ENCODE measurements at places on chromosomes 6 and 20.
A peak's percentile ranks its signal among the peaks of the same experiment; 100 is the strongest.

DNA sequence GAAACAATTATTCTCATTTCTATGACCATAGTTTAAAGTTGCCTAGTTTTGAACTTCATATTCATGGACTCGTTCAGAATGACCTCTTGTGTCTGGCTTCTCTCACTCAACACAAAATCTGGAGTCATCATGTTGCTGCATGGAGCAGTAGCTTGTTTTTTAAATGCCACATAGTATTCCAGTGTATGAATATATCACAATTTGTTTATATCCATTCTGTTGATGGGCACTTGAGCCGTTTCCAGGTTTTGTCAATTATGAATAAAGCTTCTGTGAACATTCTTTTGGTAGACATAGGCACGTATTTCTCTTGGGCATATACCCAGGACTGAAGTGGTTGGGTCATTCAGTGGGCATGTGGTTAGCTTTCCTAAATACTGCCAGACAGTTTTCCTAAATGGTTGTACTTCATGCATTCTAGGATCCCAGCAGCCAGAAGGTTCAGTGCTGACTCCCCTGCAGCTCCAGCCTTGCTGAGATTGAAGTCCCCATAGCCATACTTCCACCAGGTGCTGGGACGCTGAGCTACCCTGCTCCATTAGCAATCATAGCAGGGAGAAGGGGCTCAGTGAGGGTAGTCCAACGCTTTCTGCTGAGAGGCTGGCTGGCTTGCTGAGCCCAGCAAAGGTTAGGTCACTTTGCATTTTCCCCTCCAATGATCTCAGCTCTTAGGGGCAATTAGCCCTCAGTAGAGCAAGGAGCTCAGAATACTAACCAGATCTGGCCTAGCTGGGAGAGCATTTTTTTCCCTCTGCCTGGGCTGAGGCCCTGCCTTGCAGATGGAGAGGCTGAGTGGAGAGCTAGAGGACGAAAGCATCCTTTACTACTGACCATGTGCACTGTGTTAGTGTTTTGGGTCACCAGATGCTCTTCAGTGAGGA lies 35.7 kb upstream of the CTNNBL1 start:
- DNase-seq: no peak

DNA sequence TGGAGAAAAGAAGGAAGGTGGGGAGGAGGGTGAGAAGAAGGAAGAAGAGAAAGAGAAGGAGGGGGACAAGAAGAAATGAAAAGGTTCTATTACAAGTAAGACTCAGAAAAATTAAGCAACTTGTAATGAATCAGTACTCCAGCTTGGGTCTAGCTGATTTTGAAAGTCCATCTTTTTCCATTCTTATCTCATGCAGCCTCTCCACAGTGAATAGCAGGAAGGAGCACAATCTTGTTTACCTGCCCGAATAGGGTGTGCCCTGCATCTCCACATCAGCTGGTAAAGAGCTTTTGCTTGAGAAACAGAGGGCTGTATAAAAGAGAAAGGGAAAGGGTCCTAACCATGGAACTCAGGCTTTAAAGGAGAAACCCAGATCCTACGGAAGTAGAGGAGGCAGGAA lies 348.8 kb downstream of the TPBG start:
- no peak for DNase-seq

DNA sequence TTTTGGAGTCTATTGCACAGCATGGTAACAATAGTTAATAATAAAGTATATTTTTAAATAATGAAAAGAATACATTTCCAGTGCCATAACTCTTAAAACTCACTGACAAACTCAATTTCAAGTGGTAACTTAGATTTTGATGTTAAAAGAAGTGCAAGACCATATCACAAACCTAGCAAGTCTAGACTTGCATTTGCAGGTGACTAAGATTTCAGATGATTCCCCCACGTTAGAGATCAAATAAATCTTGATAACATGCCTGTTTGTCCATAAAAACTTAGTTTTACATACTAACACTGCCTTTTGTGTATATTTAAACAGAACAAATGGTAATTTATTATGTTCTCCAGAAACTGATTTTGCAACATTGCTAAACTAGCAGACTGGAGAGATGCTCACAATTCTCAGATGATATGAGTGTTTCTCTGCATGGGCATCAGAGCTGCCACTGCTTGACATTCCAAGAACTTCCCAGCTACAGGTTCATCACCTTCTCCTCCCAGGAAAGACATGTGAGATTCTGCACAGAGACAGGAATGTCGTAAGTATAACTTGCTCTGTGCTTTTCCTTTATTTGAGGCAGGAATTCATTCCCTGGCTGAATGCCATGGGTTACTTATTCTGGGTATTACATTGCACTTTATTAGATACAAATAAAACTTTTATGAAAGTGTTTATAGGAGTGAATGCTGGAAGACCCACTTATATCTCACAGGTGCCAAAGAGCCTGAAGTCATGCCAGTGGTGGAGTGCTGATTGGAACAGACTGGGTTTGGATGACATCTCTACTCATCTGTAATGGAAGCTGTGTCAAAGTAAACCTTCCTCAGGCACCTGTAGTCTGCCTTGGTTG lies 160.2 kb upstream of the FOXA2 start:
- DNase-seq: no peak

GRCh38 chr6:114304304-114304887 lies 38.4 kb downstream of the HS3ST5 start:
- DNase-seq: no peak

GRCh38 chr6:56787209-56787608 lies 144.5 kb upstream of the DST start:
- DNase-seq: no peak

DNA sequence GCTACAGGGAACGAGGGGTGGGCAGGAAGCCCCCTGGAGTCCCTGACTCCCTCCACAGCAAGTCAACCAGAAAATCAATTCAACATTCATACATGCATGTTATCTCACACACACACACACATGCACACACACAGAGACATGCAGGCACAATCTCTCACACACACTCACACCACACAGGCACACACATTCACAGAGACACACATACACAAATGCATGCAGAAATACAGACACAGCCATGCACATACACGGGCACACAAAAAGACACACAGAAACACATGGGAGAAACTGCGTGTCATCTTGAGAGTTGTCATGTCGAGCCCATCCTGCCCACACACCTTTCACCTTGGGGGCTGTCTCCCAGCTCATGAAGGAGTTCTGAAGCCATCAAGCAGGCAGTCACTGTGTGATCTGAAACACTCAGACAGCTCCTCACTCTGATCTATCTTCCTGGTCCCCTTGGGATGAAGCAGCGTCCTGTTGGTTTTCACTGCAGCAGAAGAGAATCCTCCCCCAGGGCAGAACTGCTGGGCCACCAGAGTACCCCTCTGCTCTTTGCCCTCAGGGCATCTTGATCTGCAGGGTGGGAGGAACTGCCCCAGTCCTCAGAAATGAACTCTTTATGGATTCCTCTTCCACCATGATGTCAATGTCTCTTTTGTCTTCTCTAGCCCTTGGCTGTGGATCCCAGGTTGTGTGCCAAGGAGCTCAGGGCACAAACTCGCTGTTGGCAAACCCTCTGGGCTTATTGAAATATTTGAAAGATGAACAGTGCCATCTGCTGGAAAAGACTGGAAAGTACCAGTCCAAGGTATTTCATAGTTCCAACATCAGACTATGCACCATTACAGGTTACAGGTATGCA lies 8.8 kb downstream of the RAET1L start:
- DNase-seq: peak; percentile 69

DNA sequence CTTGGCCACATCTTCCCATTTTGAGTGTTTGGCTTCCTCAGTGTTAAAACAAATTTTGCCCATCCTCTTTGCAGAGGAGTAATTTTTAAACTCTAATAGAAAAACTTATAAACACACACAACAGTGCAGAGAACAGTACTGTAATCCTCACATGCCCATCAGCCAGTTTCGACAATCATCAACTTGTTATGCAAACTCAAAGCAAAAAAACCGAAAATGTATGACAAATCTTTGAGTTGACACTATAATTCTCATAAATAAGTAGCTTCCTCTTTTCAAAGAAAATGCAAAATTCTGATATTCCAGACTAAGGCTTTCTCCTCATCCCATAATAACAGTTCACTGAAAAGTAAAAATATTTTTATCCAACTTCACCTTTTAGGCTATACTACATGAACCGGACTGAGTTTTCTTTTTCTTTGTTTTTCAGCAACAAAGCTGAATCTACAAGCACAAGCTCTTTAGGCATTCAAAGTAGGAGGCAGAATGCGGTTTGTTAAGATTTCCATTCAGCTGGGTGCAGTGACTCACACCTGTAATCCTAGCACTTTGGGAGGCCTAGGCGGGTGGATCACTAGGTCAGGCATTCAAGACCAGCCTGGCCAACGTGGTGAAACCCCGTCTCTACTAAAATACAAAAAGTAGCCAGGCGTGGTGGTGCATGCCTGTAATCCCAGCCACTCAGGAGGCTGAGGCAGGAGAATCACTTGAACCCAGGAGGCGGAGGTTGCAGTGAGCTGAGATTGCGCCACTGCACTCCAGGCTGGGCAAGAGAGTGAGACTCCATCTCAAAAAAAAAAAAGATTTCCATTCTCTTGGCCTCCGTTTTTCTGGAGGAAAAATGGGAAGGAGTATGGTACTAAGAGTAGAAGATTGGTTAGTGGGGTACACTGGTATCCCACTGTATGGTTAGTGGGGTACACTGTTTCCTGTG lies 74.8 kb downstream of the GCNT2 start:
- DNase-seq: no peak

- peak; percentile 75 for DNase-seq
These were observed 9.9 kb downstream of the CYP21A2 start for GRCh38 chr6:32047855-32048766.

DNA sequence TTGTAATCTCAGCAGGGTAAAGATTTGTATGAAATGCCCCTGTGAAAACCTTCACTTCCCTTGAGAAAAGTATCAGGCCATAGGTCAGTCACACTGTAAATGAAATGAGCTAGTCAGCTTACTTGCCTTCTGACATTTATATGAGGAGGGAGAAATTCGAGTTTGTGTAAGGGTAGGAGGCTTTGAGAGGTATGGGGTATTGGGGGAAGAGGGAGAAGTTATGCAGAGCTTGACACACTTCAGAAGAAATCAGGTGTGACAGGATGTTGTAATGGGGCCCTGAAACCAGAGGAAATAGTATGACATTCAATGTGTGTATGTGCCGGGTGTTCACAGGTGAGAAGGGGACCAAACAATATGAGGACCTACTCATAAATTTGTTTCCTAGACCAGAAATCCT lies 64.2 kb upstream of the CCN6 start:
- DNase-seq: no peak

DNA sequence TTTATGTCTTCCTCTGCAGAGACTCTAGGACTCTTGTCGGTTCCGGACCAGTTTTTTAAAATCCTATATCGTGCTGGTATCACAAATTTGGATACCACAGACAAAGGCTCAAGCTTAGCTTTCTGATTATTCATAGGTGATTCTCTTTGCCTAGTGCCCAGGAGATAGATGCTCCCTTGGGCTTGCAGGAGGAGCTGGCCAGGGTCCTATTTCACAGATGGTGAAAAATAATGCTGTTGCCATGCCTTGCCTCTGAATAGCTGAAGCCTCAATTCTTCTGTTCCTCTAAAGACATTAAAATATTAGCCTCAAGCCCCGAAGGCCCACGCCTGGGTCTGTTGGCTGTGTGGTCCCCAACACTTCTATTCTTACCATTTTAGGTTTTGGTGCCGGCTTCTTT lies 123.9 kb upstream of the BACH2 start:
- no peak for DNase-seq

GRCh38 chr20:62112368-62112767 lies 9.9 kb upstream of the LSM14B start:
- no peak for DNase-seq

DNA sequence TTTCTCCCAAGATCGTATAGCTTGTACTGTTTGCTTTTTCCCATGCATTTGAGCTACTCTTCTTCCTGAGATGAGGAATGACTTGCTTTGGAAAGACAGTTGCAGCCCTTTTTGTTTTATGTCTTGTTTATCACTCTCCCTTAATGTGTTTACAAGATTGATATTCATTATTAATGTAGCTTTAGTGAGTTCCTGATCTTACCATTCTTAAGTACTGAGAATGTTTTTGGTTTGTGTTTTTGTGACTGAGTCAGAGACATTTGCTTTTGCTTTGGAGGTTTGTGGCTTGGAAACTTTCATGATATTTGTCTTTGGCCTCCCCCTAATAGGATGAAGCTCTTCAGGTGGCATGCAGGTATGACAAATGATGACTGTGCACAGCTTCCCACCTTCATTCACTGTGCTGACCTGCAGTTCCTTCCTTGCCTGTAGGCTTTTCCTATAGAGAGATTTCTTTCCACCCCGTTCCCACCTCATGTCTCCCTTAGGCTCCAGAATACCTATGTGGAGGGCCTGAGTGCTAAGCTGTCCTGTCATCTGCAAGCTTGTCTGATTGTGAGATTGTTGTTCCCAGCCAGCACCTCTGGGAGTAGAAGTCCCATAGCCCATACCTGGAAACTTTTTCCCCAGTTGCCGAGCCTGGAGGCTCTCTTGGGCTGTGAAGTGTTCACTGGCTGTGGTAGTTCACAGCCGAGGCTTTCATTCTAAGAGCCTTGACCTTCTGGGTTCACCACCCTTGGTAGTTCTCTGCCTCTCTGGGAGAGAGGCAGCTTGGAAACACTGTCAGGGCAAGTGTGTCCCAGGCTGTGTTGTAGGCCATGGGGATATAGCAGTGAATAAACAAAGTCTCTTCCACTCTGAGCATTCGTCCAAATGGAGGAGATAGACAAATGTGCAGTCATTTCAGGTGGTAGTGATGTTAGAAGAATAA lies 27.1 kb downstream of the CDS2 start:
- no peak for DNase-seq

DNA sequence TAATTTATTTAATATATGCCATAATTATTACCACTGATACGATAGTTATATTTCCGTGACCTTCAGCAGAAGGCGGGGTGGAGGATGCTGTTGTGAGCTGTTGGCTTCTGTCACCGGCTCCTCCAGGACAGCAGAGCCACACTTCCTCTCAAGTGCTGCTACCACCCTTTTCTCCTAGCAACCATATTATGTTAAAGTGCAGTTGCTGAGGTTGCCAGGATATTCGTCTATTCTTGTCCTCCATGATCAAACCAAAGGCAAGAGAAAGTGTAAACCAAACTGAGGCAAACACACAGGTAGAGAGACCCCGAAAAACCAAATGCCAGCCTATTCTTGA lies 27.8 kb downstream of the RGS17 start:
- DNase-seq: no peak

GRCh38 chr6:113221850-113222249 lies 635.3 kb upstream of the MARCKS start:
- no peak for DNase-seq

- DNase-seq: no peak
These were observed 165.7 kb upstream of the RNF217 start for GRCh38 chr6:124796464-124796970.

- no peak for DNase-seq
These were observed 492.0 kb upstream of the NRSN1 start for GRCh38 chr6:23633996-23634395.

- no peak for DNase-seq
These were observed 110.3 kb upstream of the BTN3A2 start for GRCh38 chr6:26254724-26255123.

- DNase-seq: no peak
These were observed 132.1 kb downstream of the HUS1B start for GRCh38 chr6:524803-525202.

GRCh38 chr6:31655349-31656237 lies at the start of gene APOM:
APOM (plus strand) TSS chr6:31655894; CDS start chr6:31655967, 73 bp downstream.
- no peak for DNase-seq

GRCh38 chr20:57089699-57090144 lies 176.7 kb downstream of the BMP7 start:
- DNase-seq: peak; percentile 83

Data from 8988T (cell line).